Cerebellum (tissue), 4 donors: ENCODE measurements at places on chromosomes 4 and X. TPM values are rescaled to one million over a fixed set of nuclear protein-coding genes. Genes with fewer than 3 reads are reported as not detected.

GRCh38 chrX:118571836-118572235 lies 76.2 kb downstream of the DOCK11 start:
- no peak for DNase-seq

The CT47B1 gene
- total RNA-seq, result not detected

GRCh38 chrX:46755671-46756070 lies 3.2 kb downstream of the SLC9A7 start:
- DNase-seq, result no peak

- no peak for DNase-seq
Observed at GRCh38 chrX:32933548-32933947, 277.8 kb downstream of the DMD start.

The CCNA2 gene
- 17.1 TPM for total RNA-seq
